ENCODE measurements at places on chromosomes 13 and 19. TPM values are rescaled to one million over a fixed set of nuclear protein-coding genes. Genes with fewer than 3 reads are reported as not detected.

ATP4B gene
- not detected for total RNA-seq

GRCh38 chr19:35729763-35730162 lies 12.0 kb downstream of the KMT2B start:
- no peak for DNase-seq

DNA sequence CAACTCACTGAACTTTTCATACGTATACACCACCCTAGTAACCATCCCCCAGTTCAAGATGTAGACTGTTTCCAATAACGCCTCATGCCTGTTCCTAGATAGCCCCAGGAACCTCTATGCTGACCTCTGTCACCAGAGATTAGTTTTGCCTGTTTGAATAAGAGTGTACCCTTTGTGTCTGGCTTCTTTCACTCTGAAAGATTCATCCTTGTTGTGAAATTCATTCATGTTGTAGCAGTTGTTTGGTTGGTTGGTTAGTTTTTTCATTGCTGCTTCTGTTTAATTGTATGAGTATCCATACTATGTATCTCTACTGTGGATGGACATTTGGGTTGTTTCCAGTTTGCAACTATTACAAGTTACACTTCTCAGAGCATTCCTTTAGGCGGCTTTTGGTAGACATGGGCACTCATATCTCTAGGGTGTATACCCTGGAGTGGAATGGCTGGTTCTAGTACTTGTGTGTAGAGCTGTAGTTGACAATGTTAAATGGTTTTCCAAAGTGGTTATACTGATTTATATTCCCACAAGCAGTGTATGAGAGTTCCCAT lies 1.6 kb downstream of the RNASEH2B start:
- no peak for DNase-seq

DNA sequence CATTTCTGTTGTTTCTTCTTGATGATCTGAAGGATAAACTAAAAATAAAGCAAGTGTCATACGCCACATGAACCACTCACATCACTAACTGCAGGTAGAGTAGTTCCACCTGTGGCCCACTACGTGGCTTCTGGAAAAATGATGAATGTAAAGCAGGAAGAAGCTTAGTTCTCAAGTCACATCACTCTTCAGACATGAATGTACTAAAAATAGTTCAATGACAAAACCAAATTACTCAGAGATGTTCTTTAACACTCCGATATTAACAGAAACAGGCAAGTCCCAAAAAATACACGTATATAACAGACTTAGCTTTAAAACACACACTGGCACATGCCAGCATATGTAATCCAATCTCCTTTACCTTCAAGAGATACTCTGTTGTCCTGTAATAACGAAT lies 21.6 kb downstream of the RAB20 start:
- DNase-seq, result no peak

DNA sequence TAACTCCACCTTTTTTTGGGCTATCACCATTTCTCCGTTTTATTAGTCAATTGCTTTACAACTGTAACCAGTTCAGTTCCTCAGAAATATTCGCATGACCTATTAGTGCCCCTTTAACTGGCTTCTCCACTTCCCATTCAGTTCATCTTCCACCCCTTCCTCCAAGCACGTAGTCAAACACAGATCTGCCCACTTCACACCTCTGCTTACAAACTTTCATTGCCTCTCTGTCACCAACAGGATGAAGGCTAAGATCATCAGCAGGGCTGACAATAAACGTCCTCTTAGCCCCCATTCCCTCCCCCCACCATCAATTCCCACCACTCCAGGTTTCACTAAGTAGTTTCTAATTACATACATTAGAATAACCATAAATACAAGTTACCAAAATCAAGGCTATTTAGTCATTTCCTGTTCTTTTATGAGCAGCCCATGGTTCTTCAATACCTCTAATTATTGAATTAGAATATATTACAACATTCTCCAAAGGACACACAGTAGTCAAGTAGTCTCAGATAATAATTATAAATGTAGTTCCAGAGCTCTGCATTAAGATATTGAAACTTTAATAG lies 95.7 kb downstream of the SPRY2 start:
- no peak for DNase-seq

DNA sequence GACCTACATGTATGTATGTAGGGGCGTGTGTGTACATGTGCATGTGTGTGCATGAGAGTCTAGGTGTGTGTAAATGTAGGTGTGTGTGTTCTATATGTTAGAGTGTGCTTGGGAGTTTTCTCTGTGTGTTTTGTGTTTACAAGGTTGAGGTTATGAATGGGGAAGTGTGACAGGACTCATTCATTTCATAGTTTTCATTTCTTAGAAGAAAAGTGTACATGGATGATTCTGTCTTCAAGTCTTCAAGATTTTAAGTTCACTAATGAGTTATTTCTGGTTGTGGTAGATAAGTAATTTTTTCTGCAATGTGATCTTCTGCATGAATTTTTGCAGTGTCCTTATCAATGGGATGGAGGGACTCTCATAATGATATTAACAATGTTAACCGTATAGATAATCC lies 118.2 kb upstream of the SLC10A2 start:
- no peak for DNase-seq

DNA sequence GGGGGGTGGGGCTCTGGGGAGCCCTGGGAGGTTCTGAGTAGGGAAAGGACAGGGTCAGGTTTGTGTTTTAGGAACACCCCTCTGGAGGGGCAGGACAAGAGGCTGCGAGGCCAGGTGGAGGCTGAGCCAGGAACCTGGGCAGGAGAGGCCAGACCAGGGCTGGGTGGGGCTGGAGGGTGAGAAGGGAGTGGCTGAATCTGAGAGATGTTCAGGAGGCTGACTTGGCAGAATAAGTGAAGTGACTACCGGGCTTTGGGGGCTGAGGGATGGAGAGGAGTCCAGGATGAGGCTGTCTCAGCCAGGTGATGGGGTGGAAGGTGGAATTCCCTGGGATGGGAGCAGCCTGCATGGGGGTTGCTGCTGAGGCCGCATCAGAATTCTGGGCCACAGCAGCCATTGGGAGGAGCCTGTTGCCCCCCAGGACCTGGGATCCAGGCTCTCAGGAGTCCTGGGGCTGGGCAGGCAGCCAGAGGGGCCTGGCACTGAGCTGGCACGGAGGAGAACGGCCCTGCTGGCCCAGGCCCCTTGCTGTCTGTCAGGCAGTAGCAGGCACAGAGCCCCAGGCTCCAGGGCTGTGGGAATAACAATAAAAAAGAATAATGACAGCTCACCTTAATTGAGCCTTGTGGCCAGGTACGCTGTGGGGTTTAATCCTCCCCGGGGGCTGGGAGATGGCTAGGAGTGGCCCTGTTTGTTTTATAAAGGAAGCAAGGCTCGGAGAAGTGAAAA lies 3.3 kb downstream of the PPP5C start:
- DNase-seq, result no peak
